Activated CD4-positive, alpha-beta T cell treated with anti-CD3 and anti-CD28 coated beads, Interleukin-2, amount 50 U/mL, for 4 hours (primary cell): ENCODE measurements at places on chromosomes 6 and 20.

DNA sequence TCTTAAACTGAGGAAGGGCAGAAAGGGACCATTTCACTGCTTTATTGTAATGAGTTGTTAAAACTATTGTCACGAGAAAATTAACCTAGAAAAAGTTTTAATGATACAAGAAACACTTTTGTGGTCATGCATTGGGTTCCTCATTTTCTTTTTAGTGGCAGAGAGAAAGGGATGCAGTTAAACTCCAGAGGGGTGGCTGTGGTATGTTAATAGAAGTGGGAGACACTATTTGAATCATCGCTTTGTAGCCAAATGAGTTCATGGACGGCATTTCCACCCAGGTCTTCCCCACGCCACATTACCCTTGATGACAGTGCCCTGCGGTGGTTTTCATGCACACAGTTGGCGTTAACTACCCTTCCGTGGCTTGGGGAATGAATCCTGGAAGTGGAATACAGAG lies 235.6 kb downstream of the PLCB1 start:
- no peak for DNase-seq

- DNase-seq: no peak
Observed at GRCh38 chr6:36546308-36546919, 865 bp downstream of the STK38 start.

- DNase-seq: no peak
Observed at GRCh38 chr6:150899231-150899630, 33.7 kb downstream of the MTHFD1L start.

- DNase-seq: no peak
Observed at GRCh38 chr6:109009962-109010704, 84.5 kb downstream of the SESN1 start.

DNA sequence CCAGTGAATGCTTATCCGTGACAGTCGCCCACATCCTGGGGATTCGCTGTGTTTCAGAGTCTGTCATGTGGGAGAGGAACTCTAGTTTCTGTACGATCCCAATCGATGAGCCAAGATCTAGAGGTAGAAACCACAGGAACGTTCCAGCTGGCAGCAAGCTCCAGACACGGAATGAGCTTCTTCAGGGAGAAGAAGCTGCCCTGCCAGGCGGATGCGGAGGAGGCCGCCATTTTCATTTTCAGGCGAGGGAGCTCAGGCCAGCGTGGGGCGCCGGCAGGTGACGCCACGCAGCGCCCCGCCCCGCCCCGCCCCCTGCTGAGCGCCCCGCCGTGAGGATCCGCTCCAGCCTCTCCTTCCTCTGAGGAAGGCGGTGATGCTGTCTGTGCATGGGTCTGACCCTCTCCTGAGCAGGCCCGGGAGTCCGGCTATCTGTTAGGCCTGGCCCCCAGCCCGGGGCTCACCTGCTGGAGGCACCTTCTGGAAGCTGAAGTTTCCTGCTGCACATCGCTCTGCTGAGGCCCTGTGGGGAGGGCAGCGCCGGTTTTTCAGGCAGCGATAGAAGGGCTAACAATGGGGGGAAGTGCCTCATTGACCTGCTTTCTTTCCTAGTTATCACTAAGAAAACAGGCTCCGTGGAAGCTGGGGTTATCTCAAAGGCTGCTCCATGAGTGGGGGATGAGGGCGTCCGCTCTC lies 147.5 kb downstream of the ERMARD start:
- DNase-seq: no peak

- no peak for DNase-seq
Observed at GRCh38 chr20:41141153-41141815, 3.9 kb downstream of the PLCG1 start.

GRCh38 chr6:98946879-98947410 lies 801 bp downstream of the FBXL4 start:
- peak; percentile 17 for DNase-seq

GRCh38 chr6:34934516-34934915 lies 45.5 kb downstream of the ANKS1A start:
- no peak for DNase-seq

DNA sequence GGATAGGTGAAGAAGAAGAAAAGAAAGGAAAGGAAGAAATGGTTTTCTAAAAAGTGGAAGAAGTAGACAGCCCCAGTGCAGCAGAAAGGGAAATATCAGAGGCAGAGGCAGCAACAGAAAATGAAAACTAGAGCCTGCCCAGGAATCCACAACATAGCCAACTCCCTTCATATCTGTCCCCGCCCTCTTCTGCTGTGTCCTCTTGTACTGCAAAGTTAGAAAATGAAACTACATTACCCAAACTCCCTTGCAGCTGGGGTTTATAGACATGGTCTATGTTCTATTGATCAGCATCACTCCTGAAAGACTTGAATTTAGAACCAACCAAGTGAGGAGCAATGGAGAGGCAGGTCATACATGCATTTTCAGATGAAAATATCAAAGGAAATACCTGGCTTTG lies 200.5 kb upstream of the PHACTR1 start:
- no peak for DNase-seq

DNA sequence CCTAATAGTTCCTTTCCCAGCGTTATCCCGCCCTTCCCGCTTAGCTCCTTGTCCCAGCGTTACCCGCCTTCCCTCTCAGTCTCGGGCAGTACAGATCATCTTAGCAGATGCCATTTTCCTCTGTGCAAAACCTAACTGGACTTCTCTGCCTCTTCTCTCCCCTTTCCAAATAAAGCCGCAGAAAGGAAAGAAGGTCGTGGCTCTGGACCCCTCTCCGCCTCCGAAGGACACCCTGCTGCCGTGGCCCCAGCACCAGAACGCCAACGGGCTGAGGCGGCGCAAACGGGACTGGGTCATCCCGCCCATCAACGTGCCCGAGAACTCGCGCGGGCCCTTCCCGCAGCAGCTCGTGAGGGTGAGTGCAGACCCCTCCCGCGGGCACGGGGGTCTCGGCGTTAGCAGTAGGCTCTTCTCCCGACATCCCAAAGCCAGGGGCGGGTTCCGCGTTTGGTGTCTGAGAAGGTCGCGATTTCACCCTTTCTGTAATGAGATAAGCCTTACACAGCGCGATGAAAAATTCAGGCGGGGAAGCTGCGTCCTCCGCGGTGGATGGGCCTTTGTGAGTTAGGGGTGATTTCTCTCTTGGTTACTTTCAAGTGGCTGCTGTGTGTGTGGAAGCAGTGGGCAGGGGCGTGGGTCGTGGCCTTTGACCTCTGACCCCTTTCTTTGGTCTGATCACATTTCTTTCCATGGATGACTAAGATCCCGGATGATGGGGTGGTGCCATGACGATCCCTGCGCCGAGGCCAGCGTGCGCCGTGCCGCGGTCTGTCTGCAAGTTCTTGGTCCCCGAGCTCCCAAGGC lies 292.7 kb downstream of the TAF4 start:
- no peak for DNase-seq

- DNase-seq: no peak
Observed at GRCh38 chr6:114007516-114007915, 36.6 kb upstream of the HDAC2 start.

GRCh38 chr6:149888093-149888492 lies 9.8 kb downstream of the RAET1E start:
- no peak for DNase-seq

DNA sequence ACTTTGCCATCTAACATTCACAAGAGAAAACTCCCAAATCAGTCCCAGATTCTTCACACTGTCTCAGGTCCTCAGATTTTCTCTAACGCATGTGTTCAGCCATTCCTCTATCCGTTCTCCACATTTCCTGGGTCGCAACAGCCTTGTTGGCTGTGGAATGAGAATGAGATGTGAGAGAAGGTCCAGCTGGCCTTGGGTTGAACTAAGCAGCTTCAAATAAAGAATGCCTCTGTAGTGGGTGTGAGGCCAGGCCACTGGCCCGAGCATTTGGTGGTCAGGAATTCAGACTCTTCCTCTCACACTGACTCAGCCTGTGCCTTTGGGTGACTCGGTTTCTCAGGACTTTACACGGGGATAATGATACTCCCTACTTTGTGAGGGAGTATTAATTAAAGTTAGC lies 73.8 kb upstream of the CCN6 start:
- DNase-seq: no peak

DNA sequence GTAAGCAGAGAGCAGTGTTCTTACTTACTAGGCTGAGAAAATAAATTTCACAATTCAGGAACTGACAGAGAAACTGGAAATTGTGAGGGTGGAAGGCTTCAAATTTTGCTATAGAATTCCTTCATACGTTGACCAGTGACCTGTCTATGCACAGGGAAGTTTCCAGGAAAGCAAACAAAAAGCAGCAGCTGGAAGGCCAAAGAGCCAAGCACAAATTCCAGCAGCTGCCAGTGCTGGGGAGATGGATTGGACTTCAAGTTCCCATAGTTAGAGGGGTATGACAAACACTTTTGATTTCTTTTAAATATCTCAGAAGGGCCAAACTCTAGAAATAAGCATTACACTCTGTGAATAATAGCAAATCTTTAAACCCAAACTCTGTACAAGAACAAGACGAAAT lies 299.1 kb upstream of the KCNQ5 start:
- DNase-seq: no peak

DNA sequence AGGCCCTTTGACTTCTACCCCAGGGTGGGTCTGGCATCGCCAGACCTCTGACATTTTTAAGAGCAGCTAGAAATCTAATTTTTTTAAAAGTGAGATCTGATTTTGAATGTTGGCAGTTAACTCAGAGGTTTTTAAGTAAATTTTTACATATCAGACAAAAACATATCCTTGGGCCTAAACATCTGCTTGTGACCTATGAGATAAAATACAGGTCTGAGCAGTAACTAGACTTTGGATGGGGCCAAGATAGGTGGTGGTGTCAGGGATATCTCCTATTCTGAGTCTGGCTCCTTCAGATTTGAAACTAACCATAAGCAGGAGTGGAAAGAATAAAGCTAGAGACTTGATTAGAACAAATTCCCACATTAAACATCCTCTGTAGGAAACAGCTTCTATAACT lies 17.6 kb downstream of the RALY start:
- no peak for DNase-seq

DNA sequence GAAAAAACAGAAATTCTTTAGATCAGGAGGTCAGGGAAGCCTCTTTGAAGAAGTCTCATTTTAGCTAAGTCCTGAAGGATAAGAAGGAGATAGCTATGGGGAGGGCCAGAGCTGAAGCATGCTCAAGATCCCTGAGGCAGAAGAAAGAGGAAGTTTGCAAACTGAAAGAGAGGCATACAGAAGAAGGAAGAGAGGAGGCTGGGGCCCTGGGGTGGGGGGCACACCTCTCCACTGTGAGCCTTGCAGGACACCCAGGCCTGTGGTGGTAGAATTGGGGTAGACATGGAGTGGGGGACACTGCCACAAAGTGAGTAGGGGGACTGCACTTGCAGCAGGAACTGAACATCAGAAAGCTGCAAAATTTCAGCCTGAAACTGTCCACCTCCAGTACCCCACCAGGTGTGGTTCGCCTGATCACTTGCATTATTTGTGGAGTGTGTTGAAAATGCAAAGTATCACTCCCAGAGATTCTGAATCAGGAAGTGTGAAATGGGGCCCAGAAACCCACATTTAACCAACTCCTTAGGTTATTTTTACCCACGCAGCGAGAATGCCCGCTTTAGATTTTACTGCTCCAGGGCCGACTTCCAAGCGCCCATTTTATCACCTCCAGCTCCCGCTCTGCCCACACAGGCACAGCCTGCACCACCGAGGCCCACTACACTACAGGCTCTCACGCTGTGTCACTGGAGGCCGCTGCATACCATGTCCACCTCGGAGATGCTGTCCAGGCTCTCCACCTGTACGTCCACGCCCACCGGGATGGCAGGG lies 44.0 kb downstream of the GABRR2 start:
- DNase-seq: no peak

GRCh38 chr20:48034751-48035150 lies 249.5 kb upstream of the SULF2 start:
- no peak for DNase-seq
